ENCODE measurements at places on chromosomes 7 and 10.

GRCh38 chr7:134367956-134368749 is 51.4 kb upstream of the SLC35B4 start:
- DNase-seq = no peak

DNA sequence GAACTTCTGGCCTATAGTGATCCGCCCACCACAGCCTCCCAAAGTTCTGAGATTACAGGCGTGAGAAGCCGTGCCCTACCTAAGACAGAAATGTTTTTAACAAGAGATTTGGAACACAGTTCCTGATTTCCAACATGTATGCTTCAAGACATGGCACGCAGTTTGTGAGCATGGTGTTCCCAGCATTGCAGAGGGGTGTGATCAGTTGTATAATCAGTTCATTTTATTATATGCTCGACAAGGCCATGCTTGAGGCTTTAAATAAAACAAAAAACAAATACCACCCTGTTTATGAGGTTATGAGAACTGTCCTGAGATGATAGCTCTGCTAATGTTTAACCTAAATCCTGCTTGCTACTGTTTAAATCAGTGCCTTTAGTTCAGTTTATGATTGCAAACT is 60.2 kb downstream of the TASOR2 start:
- DNase-seq = no peak

GRCh38 chr7:113698556-113699220 is 220.1 kb downstream of the PPP1R3A start:
- no peak for DNase-seq

- no peak for DNase-seq
Observed at GRCh38 chr7:148391591-148391990, 199.0 kb upstream of the C7orf33 start.

DNA sequence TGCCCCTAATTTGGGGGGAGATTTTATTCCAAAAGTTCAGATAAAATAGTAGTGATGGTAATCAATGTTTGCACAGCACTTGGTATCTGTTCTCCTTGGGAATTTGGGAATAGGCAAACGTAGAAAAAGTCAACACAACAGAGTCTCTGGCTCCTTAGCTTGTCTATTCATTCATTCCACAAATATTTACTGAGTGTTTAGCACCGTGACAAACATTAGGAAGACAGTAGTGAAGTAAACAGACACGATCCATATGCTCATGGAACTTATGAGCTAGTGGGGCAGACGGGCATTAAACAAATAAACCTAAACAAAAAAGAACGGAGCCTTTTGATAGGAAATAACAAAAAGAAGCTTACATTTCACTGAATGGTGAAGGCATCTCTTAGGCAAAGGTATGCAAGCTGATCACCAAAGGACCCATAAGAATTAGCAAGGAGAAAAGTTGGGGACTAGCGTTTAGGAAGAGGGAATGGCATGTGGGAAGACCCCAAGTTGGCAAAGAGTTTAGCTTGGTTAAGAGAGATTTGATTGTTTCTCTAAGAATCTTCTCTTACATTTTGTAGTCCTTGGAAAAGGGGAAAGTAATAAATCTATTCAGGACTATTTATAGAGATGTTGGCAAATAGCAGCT is 243.9 kb upstream of the NPY start:
- no peak for DNase-seq

- no peak for DNase-seq
Observed at GRCh38 chr7:132419542-132419941, 156.7 kb downstream of the PLXNA4 start.

- DNase-seq = no peak
Observed at GRCh38 chr10:65377687-65378086, 1548.1 kb upstream of the LRRTM3 start.

DNA sequence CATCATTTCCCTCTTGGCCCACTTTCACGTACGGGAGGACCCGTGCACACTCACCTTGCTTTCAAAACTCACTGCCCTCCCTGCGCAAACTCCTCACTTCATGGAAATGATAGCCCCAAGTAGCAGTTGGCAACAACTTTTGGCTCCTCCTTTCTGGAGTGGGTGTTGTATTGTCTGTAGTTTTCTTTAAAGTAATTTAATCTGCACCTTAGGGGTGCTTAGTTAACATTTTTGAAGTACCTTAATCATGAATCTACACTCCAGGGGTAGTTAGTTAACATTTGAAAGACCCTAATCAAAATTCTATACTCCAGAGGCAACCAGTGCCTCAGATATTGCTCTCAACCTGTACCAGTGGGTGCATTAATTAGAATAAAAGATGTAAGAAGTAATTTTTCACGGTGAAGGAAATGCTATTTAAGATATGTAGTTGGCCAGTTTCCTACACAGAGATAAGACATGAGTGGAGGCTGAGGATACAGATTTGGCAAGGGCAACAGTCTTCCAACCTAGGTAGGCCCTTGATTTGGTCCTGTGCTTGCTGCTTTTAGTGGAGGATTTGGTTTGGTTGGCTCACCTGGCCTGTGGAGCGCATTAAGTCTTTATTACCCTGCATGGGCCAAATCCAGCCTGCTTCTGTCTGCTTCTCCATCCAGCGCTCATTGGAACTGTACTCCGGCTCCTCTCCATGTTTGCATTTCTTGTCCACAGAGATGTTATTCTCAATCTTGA is 93.0 kb downstream of the EXOC4 start:
- no peak for DNase-seq

DNA sequence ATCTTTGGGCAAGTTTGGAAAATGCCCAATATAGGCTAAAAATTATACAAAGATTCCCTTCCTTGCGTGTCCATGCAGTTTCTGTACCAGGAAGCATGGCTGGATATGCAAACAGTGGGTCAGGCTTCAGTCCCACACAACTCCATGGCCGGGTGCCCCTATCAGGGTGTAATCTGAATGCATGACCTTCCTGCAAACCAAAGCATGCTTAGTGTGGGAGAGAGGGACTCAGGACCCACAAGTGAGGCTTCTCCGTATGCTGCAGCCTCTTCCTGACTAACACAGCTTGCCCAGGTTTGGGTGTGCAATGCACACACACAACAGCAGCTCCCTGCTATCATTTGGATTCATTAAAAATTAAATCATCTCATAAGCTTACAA is 8.5 kb downstream of the AKR1B10 start:
- no peak for DNase-seq

- no peak for DNase-seq
Observed at GRCh38 chr7:107610323-107610722, 30.3 kb downstream of the BCAP29 start.

- DNase-seq = no peak
Observed at GRCh38 chr10:131822692-131823245, 78.0 kb upstream of the PPP2R2D start.

DNA sequence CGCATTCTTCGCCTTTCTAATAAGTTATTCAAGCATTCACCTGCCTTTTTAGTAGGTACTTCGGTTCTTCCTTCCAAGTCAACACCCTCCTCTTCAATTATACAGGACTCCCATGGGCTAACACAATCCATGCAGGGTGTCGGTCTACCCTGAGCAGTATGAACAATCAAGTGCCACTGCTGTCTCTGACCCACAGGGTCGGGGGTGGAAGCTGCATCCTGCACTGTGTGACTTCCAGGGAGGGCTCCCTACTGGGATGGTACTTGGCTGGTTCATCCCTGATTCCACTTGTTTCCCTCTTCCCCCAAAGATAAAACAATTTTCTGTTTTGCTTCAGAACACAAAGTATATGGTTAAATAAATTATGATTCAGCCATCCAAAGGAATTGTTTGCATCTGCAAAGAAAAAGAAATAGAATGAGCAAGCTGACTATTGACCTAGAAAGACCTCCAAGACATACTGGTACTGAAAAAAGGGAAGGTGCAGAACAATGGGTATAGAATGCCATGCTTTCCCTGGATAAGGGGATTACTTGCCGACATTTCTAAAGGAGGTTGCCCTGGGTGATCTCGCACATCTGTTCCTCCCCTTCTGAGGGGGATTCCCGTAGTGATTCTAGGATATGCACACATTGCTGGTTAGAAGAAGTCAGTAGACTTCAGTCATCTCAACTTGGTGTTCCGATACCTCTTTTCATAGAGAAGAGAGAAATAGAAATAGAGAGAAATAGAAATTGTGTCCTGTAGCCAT is 89.1 kb upstream of the AGR3 start:
- DNase-seq = no peak

- DNase-seq = no peak
Observed at GRCh38 chr10:9823268-9823930, 1194.3 kb upstream of the CELF2 start.

DNA sequence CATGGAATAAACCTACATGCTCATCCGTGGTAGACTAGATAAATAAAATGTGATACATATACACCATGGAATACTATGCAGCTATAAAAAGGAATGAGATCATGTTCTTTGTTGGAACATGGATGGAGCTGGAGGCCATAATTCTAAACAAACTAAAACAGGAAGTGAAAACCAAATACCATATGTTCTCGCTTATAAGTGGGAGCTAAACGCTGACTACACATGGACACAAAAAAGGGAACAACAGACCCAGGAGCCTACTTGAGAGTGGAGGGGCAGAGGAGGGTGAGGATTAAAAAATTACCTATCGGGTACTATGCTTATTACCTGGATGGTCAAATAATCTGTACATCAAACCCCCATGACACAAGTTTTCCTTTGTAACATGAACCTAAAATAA is 68.7 kb upstream of the SEC61G start:
- DNase-seq = no peak

GRCh38 chr7:45237788-45238461 is 80.3 kb downstream of the RAMP3 start:
- no peak for DNase-seq

GRCh38 chr7:99621271-99621670 is 4.5 kb downstream of the ZSCAN25 start:
- no peak for DNase-seq

- no peak for DNase-seq
Observed at GRCh38 chr10:86536294-86536861, 14.8 kb upstream of the WAPL start.

GRCh38 chr7:29839302-29839701 is 33.0 kb downstream of the WIPF3 start:
- DNase-seq = no peak

- DNase-seq = no peak
Observed at GRCh38 chr7:14900051-14900450, 2.5 kb downstream of the DGKB start.

DNA sequence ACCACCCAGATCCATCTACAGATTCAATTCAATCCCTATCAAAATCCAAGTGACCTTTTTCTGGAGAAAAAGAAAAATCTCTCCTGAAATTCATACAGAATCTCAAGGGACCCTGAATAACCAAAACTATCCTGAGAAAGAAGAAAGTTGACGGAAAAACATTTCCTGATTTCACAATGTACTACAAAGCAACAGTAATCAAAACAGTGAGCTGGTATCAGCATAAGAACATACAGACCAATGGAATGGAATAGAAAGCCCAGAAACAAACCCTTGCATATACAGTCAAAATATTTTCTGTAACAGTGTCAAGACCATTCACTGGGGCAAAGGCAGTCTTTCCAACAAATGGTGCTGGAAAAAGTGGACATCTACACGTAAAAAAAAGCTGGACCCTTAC is 89.9 kb downstream of the JMJD1C start:
- no peak for DNase-seq

DNA sequence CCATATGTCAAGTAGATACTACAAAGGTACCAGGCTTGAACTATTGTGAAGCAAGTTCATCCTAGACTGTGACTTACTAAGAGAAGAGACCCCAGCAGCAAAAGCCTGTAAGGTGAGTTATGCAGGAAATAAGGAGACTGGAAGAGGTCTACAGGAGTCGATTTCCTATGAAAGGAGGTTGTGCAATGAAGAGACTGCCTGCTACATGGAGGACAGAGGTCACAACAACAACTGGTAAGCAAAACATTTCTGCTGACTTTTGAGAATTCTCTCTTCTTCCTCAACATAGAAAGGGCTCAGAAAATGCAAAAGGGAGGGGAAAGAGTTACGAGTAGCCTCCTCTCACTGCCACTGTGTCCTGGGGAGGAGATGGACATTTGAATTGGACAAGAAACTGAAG is 42.4 kb downstream of the PDK4 start:
- no peak for DNase-seq

DNA sequence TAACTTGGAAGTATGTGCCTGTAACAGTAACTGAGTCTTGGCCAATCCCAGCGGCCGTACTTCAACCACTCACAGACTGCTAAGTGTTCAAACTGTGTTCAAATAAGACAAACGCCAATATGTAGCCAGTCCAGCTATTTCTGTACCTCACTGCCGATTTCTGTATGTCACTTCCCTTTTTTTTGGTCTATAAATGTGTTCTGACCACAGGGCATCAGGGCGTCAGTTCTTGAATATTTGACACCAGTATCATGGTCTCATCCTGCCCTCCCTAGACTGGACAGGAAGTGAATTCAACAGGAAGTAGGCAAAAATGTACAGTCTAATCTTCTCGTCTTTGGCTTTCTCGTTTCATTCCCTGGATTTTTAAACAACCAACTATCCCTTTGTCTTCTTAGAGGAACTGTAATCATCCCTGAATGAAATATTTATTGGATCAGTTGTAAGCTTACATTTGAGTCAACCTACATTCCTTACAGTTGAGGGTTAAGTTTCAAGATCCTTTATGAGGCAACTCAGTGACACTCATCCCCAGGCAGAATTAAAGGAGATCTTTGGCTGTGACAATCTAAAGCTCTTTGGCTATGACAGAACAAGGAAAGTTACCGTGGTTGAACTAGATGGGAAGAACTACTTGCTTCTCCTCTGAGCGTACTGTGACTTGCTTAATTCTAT is 232.7 kb downstream of the NSUN6 start:
- no peak for DNase-seq

- DNase-seq = no peak
Observed at GRCh38 chr7:95286096-95286495, 38.2 kb downstream of the PON1 start.

- no peak for DNase-seq
Observed at GRCh38 chr7:43570688-43571365, 12.1 kb upstream of the STK17A start.

DNA sequence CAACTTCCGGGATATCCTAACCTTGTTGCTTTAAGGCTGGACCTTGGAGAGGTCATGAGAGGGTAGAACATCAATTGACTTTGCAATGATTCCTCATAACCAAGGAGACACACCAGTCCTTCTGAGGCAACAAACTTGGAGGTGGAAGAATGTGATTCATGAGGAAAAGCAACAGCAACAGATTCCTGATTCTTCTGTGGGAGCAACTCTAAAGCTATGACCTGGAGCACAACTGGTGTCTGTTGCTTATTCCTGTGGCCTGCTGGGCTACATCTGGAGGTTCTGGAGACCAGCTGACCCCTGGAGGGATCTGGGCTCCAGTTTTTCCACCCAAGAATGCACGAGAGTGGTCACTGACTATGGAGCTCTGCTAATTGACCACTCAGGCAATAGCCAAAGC is 116.6 kb downstream of the CREB5 start:
- no peak for DNase-seq

- DNase-seq = no peak
Observed at GRCh38 chr10:24589265-24589664, 134.4 kb downstream of the ARHGAP21 start.

GRCh38 chr10:120403109-120403508 is 53.9 kb upstream of the PLPP4 start:
- no peak for DNase-seq

GRCh38 chr10:72375173-72375572 is 20.5 kb upstream of the DNAJB12 start:
- no peak for DNase-seq

GRCh38 chr10:20949967-20950366 is 52.9 kb upstream of the NEBL start:
- no peak for DNase-seq

All from cerebellar nuclear complex (tissue), 1 donor.